ENCODE measurements at places on chromosomes 5 and 9. TPM values are rescaled to one million over a fixed set of nuclear protein-coding genes. Genes with fewer than 3 reads are reported as not detected.

PCDHGB6 gene
- polyA plus RNA-seq = 0.07 TPM

WDR41 gene
- 47.6 TPM for polyA plus RNA-seq

WDR38 gene
- polyA plus RNA-seq = not detected

KIF12 gene
- polyA plus RNA-seq = not detected

ALDH1A1 gene
- 21.9 TPM for polyA plus RNA-seq

PAEP gene
- 0.70 TPM for polyA plus RNA-seq

IFNK gene
- polyA plus RNA-seq = not detected

CTNND2 gene
- not detected for polyA plus RNA-seq

SPAAR gene
- not detected for polyA plus RNA-seq

CNTFR gene
- polyA plus RNA-seq = not detected

FGF10 gene
- polyA plus RNA-seq = not detected

DMRT3 gene
- not detected for polyA plus RNA-seq

SLC6A7 gene
- polyA plus RNA-seq = not detected

ADGRD2 gene
- not detected for polyA plus RNA-seq

BTNL8 gene
- not detected for polyA plus RNA-seq

C9orf152 gene
- not detected for polyA plus RNA-seq

AUH gene
- 16.8 TPM for polyA plus RNA-seq

SLC46A2 gene
- polyA plus RNA-seq = not detected

EPB41L4A gene
- polyA plus RNA-seq = 0.11 TPM

SLC27A6 gene
- polyA plus RNA-seq = 1.1 TPM

BTNL3 gene
- 0.44 TPM for polyA plus RNA-seq

SPINK7 gene
- not detected for polyA plus RNA-seq

NOP16 gene
- polyA plus RNA-seq = 174 TPM

IL3 gene
- not detected for polyA plus RNA-seq

PTPRD gene
- not detected for polyA plus RNA-seq

CCNO gene
- 1.9 TPM for polyA plus RNA-seq

BNC2 gene
- not detected for polyA plus RNA-seq

PTGER4 gene
- polyA plus RNA-seq = not detected

PCDHGA5 gene
- polyA plus RNA-seq = 0.13 TPM

SPATA31A7 gene
- polyA plus RNA-seq = not detected

WNT8A gene
- not detected for polyA plus RNA-seq

CDC20B gene
- polyA plus RNA-seq = not detected

GARNL3 gene
- 1.7 TPM for polyA plus RNA-seq

GABRA1 gene
- polyA plus RNA-seq = not detected
